ENCODE measurements at places on chromosomes 5 and 9.

GRCh38 chr5:123438244-123438643, 15.0 kb upstream of the CEP120 start:
- no peak for DNase-seq

GRCh38 chr5:98779264-98779877, 5.9 kb downstream of the RGMB start:
- DNase-seq = no peak

- no peak for DNase-seq
Observed at GRCh38 chr9:34651876-34652601, at the start of gene IL11RA. IL11RA (plus strand) TSS chr9:34652185; CDS start chr9:34655218, 3,033 bp downstream.

DNA sequence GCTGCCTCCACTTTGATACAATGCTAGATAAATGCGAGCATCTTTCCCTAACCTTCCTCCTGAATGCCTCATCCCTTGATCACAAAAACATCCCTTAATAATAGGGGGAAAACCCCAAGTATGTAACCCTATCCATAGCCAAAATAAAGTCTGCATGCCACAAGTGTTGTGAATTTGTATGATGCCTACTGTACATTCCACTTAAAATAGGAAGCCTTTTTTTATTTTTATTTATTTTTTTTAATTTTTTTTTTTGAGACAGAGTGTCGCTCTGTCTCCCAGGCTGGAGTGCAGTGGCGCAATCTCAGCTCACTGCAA, 207.0 kb downstream of the AOPEP start:
- DNase-seq = no peak

- no peak for DNase-seq
Observed at GRCh38 chr9:80437091-80437640, 865.4 kb downstream of the TLE4 start.

GRCh38 chr5:128019391-128019790, 64.2 kb upstream of the SLC12A2 start:
- no peak for DNase-seq

GRCh38 chr9:982394-983230, 6.2 kb downstream of the DMRT3 start:
- no peak for DNase-seq

DNA sequence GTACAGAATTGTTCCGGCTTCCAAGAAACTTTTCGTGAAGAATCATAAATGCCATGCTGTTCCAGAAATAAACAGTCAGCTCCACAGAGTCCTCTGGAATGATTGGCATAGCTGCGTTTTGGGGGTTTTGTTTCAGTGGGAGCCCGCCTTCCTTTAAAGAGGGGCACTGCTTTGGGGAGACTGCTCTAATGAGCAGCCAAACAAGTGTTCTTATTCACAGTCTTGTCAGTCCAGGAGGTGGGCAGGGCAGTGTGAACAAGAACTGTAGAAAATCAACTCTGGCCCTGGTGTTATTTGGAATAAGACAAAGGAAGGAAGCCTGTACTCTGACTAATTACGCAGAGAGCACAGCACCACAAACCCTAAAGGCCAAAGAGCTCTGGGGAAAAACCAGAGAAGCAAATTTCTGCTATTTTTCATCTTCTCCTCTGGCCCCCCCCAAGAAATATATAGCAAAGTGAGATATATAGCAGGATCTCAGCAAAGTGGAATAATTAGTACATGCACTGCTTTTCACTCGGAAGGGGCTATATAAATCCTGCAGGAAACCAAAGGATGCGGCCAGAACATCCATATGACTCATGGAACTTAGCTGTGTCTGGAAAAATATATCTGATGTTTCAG, 92.9 kb downstream of the GLDC start:
- no peak for DNase-seq

DNA sequence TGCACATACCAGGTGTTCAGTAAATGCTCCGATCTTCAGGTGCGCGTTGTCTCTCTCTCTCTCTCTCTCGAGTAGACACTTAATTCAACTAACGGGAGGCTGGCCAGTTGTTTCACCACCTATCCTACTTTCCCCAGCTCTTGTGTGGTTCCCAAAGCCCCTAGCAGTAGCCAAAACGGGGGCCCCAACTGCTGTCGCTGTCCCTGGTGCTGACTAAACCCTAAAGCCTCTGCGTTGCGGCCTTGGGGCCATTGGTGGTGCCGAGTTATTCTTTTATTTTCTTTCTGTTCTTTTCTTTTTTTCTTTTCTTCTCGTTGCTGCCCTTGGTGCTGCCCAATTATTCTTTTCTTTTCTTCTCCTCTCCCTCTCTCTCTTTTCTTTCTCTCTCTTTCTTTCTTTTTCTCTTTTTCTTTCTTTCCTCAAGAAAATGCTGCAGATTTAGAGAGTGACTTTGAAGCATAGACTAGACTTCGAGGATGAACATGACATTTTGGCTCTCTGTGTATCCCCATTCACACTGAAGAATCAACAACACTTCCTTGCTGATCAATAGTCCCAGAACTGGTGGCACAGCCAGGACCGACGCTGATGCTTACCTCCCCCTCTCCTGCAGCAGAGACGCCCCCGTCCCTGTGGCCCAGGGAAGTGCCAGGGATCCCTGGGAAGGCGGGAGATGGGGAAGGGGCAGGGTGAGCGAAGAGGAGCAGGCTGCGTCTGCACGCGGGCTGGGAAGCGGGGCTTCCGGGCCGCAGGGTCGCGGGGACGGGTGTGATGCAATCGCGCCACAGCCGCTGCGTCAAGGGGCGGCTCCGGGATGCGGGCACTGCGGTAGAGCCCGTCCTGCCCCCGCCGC, at the start of gene FBLL1:
FBLL1 (plus strand) TSS at position 785 of the 853 bp plus-strand sequence. CDS start 200 bp downstream, outside the sequence.
- DNase-seq = no peak

DNA sequence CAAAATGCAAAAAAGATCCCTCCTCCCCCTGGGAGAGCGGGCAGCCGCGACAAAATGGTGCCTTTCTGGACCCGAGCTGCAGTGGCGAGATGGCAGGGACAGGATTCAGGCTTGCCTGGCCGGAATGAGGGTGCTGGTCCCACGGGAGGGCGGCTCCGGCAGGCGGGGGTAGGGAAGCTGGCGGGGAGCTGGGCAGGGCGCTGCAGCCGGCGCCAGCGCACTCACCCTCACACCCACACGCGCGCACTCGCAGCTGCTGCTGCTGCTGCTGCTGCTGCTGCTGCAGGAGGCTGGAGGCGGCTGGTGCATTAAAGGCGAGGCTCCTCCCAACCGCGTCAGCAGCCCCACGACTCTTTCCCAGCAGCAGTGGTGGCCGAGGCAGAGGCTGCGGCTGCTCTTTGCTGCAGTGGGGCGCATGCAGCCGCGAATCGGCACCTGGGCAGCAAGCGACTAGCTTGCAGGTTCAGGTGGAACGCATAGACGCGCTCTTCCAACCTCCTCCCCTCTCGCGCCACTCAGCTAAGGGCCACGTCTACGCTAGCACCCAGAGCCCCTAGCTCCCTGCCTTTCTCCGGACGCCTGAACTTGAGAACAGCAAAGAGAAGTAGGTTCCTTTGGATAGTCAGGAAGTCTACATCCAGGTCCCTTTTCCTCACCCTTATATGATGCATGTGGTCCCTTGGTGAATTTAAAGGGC, at the start of gene PPP2R2B:
PPP2R2B (minus strand) TSS at position 282 of the 697 bp plus-strand sequence.
- DNase-seq = peak; percentile 6

DNA sequence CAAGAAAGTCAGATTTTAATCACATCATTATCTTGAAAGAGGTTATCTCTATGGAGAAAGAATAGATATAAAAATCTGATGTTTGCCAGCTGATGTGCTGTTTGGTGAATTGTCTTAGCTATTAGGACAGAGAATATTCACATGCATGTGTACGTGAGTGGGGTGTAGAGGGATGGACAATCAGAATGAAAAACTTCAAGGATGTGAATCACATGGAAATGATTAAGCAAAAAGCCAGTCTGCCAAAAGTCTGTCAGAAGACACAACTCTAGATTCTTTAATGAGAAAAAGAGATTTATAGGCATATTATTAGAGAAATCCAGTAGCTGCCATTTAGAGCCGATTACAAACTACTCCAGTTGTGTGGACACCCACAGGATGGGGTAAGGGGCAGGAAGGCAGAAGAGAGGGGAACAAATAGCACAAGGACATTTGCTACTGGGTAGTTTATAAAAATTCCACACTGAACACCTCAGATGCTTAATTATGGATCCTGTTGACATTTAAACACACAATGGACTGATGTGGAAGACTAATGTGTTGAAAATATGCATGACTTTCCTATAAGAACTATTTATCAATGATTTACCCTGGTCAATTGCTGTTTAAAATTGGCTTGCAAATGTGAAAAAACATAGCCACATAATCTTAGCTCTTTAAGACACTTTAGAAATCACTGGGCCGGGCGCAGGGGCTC, 127.4 kb downstream of the PTTG1 start:
- no peak for DNase-seq

DNA sequence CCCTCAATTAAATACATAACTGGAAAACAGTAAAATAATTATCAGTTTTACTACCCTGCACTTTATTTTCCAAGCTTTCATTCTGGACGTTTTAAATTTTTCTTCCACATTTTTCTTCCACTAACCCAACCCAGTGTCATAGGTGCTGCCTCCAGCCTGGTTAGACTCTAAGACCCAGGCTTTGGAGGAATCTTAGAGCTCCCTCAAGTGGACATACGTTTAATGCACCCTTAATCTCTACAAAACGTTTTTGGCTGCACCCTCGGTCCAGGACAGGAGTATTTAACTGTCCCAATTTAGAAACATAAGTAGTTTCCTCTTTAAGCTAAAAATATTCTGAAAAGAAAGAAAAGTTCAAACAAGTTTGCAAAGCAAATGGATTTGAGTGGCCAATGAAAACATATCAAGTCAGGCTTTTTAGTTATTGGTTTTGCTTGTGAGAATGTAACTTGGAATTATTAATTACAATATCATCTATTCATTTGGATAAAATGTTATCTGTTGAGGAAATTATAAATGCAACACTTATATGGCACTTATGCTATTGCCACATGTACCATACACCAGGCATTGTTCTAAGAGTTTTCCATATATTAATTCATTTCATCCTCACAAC, 38.9 kb downstream of the CDH6 start:
- no peak for DNase-seq

GRCh38 chr5:106720367-106720766, 950.4 kb downstream of the EFNA5 start:
- DNase-seq = no peak

- DNase-seq = no peak
Observed at GRCh38 chr5:150278916-150279315, 10.7 kb downstream of the CAMK2A start.

- DNase-seq = no peak
Observed at GRCh38 chr5:34655354-34655991, 655 bp upstream of the RAI14 start.

DNA sequence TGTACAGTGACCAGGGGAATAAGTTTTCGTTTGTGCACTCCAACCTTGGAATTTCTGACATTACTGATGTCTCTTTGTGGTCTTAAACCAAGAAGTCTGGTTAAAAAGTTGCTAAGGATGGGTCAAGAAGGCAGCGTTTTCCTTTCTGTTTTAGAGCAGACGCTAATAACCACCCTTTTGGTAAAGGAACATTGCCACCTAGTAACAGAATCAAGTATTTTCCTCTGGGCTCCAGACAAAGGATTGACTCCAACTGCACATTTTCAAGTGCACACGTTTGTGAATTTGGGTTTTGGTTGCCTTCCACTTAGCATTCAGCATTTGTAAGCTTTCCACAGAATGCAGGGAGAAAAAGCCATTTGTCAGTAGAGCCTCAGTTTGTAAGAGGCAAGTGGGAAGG, 22.2 kb upstream of the CEP78 start:
- DNase-seq = no peak

- DNase-seq = no peak
Observed at GRCh38 chr9:124800306-124801259, 23.6 kb downstream of the OLFML2A start.

DNA sequence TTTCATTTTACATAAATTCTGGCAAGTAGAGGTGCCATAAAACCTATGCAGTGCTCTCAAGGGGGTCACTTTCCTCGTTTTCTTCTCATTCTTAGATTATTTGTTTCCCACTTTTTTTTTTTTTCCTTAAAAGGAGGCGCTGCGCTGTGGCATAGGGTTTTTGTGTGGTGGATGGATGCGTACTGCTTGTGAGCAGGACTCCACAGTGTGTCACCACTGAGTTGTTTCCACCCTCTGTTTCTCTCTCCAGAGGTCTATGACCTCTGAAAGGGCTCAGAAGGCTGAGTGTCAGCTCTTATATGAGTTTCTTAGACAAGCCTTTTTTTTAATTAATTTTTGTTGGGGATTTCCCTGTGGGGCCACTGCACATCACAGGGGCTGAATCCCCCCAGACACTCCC, 13.6 kb upstream of the CLTB start:
- DNase-seq = no peak

GRCh38 chr9:98870782-98871557, 63.5 kb downstream of the GALNT12 start:
- no peak for DNase-seq

DNA sequence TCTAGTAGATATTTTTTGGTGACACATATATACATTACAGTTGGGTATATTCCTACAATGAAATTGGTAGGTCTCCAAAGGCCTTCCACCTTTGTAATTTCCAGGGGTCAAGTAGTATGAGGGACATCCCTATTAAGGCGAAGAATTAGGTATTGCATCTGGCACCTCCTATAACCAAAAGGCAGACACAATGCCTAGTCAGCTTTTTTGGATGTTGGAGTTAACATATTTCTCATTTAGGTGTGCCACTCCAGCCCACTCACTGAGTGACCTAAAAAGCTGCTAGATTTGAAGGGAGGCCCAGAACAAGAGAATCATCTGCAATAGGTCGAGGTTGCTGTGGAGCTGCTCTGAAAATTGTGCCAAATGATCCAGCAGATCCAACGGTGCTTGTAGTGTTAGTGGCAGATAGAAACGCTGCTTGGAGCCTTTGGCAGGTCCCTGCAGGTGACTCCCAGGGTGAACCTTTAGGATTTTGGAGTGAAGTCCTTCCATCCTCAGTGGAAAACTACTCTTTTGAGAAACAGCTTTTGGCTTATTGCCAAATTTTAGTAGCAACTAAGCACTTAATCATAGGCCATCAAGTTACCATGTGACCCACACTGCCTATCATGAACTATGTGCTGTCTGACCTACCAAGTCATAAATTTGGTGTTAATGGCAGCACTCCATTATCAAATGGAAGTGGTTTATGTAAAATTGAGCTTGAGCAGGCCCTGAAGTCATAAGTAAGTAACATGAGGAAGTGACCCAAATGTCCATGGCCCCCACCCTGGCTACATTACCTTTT, 15.7 kb upstream of the FNIP1 start:
- no peak for DNase-seq

GRCh38 chr5:123039673-123040072, 3.1 kb upstream of the PPIC start:
- DNase-seq = no peak

Data from stimulated activated CD8-positive, alpha-beta memory T cell treated with anti-CD3 and anti-CD28 coated beads, Interleukin-4, amount 100 ng/mL, for 1 hour (primary cell).